ENCODE measurements at places on chromosomes 3 and 15. TPM values are rescaled to one million over a fixed set of nuclear protein-coding genes. Genes with fewer than 3 reads are reported as not detected.

DNA sequence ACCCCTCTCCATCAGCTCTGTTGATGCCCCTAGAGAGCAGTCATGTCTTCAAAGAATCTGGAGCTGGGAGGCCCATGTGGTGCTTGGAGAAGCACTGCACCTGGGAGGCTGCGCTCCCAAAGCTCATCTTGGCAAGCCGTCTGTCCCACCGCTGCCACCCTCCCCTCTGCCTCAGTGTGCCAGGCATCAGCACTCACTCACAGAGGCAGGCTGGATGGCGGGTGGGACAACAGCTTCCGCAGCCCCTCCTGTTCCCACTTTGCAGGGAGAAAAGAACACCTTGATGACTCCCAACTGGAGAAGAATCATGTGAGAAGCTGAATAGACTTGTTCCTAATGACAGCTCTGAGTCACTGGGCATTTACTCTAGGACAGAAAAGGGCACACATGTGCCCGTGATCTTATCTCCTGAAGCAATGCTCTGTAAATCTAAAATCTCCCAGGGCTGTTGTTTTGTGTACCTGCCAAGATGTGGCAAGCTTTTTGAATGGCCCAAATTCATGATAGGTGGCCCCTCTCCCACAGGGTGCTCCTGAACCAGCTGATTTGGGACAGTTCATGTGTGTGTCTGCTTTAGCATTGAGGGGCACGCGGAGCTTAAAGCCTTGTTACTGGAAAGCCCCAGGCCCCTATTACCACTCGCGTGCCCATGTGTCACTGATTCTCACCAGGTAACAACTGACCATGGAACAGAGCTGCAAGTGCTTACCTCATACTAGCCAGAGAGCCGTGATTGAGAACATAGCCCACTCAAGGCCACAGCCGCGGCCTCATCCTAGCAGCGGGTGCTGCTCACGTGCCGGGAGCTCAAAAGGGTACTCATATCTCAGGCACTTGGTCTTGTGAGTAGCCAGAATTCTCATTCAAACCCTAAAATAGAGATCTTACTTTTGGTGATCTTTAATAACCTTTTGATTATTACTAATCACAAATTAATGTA is 104.4 kb downstream of the DNAJB8 start:
- DNase-seq = no peak

DNA sequence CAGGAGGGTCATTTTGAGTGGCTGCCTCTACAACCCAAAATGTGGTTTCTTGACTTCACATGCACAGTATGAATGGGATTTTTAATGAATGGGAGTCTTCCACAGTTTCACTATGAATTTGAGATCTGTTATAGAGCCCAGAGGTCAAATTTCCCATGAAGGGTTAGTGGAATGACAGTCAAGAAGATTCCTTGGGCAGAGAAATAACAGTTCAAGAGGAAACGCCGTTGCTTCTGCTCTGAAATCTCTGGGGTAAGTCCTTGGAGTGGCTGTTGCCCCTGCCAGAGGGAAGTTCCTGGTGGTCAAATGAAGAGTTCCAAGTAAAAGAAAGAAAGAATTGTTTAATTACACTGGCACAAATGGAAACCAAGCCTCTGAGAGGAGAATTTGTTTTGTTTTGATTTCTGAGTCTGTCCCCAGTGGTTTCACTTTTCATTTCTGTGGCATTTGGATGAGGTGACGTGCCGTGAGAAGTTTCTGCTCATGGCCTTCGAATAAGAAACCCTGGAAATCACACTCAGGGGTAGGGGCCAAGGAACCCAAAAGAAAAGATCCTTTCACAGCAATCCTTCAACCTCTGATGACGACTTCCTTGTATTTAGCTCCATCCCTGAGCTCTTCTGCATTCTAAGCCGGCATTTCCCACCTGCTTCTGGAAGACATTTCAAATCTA is 77.5 kb upstream of the IL12A start:
- DNase-seq = peak; percentile 49

GRCh38 chr15:96337365-96338023 is 7.0 kb downstream of the NR2F2 start:
- peak; percentile 56 for DNase-seq

DNA sequence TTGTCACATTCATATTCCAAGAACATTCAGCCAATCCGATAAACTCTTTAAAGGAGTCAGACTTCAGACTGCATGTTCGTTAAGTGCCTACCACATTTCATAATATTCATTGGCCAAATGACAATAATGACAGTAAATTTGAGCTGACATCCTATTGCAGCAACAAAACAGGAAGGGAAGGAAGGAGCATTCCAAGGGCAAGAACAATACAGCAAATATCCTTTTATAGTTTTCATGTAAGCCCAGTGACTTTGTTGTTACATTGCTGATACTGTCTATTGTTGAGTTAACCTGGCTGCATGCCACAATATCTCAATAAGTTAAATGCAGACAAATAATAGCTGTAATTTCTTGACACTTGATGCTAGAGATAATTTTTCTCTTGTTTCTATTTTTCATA is 16.4 kb upstream of the CBLB start:
- DNase-seq = no peak

Gene EFHB
- 0.11 TPM for total RNA-seq

Gene TTLL13
- total RNA-seq = not detected
